Memory B cell (primary cell): ENCODE measurements at places on chromosomes 1 and 21.

- H3K36me3 ChIP-seq = no peaks in the 10 kb centered on the region
- no peaks in the 10 kb centered on the region for H3K4me1 ChIP-seq
- no peak overlapping the region for H3K4me3 ChIP-seq
- no peak overlapping the region for H3K27ac ChIP-seq
Measured at GRCh38 chr1:82689217-82689616, 888.5 kb downstream of the ADGRL2 start.

DNA sequence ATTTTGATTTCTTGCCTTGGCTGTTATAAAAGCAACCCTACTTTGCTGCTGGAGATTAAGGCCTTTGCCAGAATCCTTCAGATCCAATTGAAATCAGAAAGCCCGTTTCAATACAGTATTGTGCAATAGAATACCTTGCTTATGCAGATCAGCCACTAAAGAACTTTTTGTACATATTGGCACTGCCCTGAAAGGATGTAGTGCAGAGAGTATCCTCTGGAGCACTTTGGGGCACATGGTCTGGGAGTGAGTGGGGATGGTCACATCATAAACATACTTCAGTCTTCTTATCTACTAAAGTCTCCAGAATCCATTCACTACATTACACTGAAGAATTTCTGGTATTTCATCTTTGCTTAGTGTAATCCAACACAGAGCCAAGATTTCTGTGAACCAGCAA, 189.0 kb downstream of the CENPF start:
- H3K27ac ChIP-seq = no peak overlapping the region
- no peak for DNase-seq
- H3K4me1 ChIP-seq = no peaks in the 10 kb centered on the region
- no peaks in the 10 kb centered on the region for H3K27me3 ChIP-seq

GRCh38 chr1:67888216-67889106, 55.2 kb upstream of the GNG12 start:
- H3K4me1 ChIP-seq = no peaks in the 10 kb centered on the region
- peaks cover 5% of the 10 kb centered on the region for H3K27me3 ChIP-seq
- no peaks in the 10 kb centered on the region for H3K36me3 ChIP-seq
- no peak for DNase-seq
- H3K27ac ChIP-seq = no peak overlapping the region

DNA sequence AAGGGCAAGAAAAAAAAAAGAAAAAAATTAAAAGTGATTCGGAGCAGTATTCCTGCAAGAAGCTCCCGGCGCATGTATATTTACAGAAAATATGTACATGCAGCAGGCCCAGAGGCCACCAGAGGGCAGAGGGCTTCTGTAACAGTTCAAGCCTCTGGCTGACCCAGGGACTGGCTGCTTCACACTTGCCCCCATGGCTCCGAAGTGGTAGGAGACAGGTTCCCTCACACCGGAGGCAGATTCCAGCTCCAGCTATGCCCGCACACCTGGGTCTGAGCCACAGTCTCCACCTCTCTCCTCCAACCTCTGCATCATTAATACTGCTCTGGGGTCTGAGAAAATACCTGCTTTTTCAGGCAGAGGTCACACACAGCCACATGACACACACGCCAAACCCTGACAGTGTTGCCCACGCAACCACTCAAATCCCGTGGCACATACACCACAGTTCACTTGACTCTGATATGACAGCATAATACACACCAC, 2.2 kb upstream of the ARHGAP30 start:
- H3K36me3 ChIP-seq = peaks cover 8% of the 10 kb centered on the region
- H3K4me3 ChIP-seq = no peak overlapping the region
- peak overlapping the region; percentile 75 for H3K27ac ChIP-seq
- H3K27me3 ChIP-seq = no peaks in the 10 kb centered on the region
- peak; percentile 40 for DNase-seq

DNA sequence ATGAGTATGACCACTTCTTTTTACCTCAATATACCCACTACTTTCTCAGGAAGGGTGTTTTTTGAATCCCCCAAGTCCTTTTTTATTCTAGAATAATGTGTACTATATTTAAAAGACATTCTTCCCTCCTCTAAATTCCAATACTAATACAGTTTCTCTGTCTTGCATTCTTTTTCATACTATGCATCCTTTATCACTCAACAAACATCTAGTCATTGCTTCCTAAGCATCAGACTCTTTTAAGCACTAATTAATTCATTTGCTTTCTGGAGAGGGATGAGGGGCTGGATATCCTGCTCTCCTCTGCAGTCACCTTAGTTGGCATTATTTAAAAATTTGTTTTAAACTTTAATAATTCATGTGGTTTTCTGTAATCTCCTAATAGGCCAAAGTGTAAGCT, 838.8 kb downstream of the KCNT2 start:
- no peaks in the 10 kb centered on the region for H3K27me3 ChIP-seq
- H3K36me3 ChIP-seq = no peaks in the 10 kb centered on the region
- H3K4me1 ChIP-seq = no peaks in the 10 kb centered on the region
- no peak for DNase-seq

GRCh38 chr21:43728154-43728466, 9.2 kb downstream of the PDXK start:
- peak overlapping the region; percentile 88 for H3K4me3 ChIP-seq
- H3K36me3 ChIP-seq = no peaks in the 10 kb centered on the region
- H3K27me3 ChIP-seq = no peaks in the 10 kb centered on the region

- no peaks in the 10 kb centered on the region for H3K27me3 ChIP-seq
- no peak overlapping the region for H3K4me3 ChIP-seq
- no peaks in the 10 kb centered on the region for H3K4me1 ChIP-seq
- no peak for DNase-seq
- no peak overlapping the region for H3K27ac ChIP-seq
- no peaks in the 10 kb centered on the region for H3K36me3 ChIP-seq
Measured at GRCh38 chr1:237383791-237384190, 341.8 kb downstream of the RYR2 start.

GRCh38 chr1:13646521-13646920, 53.5 kb upstream of the PRDM2 start:
- no peak overlapping the region for H3K27ac ChIP-seq
- no peaks in the 10 kb centered on the region for H3K27me3 ChIP-seq
- H3K36me3 ChIP-seq = no peaks in the 10 kb centered on the region
- H3K4me3 ChIP-seq = no peak overlapping the region

GRCh38 chr1:116488071-116488470, 82.8 kb downstream of the CD58 start:
- H3K27me3 ChIP-seq = no peaks in the 10 kb centered on the region
- peaks cover 2% of the 10 kb centered on the region for H3K4me1 ChIP-seq
- H3K27ac ChIP-seq = no peak overlapping the region
- DNase-seq = no peak
- no peak overlapping the region for H3K4me3 ChIP-seq

- H3K27me3 ChIP-seq = peaks cover 12% of the 10 kb centered on the region
- no peaks in the 10 kb centered on the region for H3K36me3 ChIP-seq
- no peaks in the 10 kb centered on the region for H3K4me1 ChIP-seq
- no peak overlapping the region for H3K4me3 ChIP-seq
- no peak overlapping the region for H3K27ac ChIP-seq
Measured at GRCh38 chr1:48190881-48191280, 31.6 kb upstream of the SLC5A9 start.

- H3K36me3 ChIP-seq = no peaks in the 10 kb centered on the region
- DNase-seq = no peak
- H3K4me1 ChIP-seq = peaks cover 19% of the 10 kb centered on the region
- H3K4me3 ChIP-seq = no peak overlapping the region
Measured at GRCh38 chr1:3683992-3684391, 31.7 kb downstream of the TP73 start.

- peaks cover 3% of the 10 kb centered on the region for H3K4me1 ChIP-seq
- H3K27me3 ChIP-seq = no peaks in the 10 kb centered on the region
Measured at GRCh38 chr1:217524787-217525520, 105.9 kb downstream of the GPATCH2 start.

- H3K27ac ChIP-seq = no peak overlapping the region
- H3K27me3 ChIP-seq = peaks cover 19% of the 10 kb centered on the region
- no peaks in the 10 kb centered on the region for H3K4me1 ChIP-seq
- DNase-seq = no peak
- H3K4me3 ChIP-seq = no peak overlapping the region
Measured at GRCh38 chr21:36722370-36723368, 23.8 kb downstream of the SIM2 start.

- H3K27me3 ChIP-seq = peaks cover 6% of the 10 kb centered on the region
- H3K4me1 ChIP-seq = peaks cover 8% of the 10 kb centered on the region
- H3K36me3 ChIP-seq = no peaks in the 10 kb centered on the region
- DNase-seq = no peak
- H3K4me3 ChIP-seq = no peak overlapping the region
Measured at GRCh38 chr1:86499987-86500593, 31.4 kb downstream of the CLCA1 start.

DNA sequence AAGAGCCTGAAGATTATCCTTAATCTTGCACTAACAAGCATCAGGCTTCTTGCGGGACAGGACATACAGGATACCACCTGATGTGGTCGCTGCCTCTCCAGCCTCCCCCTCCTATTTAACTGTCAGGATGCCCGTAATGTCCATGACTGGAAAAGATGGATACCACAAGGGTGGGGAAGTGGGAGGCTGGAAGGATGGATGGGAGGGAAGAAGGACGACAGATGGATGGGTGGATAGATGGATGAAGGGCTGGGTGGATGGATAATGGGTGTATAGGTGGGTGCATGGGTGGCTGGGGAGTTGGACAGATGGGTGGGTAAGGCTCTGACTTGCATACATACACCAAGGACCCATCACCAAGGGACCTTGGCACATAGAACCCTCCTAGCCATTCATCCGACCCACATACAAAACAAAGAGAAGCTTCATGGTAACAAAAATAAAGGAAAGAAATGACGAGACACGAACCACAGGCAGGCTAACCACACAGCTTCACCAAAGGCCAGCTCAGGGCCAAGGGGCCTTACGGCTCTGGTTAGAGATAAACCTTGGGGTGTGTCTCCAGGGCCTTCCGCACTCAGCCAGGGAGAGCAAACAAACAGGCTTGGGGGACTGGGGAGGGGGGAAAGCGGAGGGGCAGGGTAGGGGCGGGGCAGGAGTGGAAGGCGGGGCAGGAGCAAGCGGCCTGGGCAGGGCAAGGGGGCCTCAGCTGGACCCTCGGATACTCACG, 50.5 kb downstream of the HSPG2 start:
- no peaks in the 10 kb centered on the region for H3K36me3 ChIP-seq
- no peaks in the 10 kb centered on the region for H3K4me1 ChIP-seq
- no peak overlapping the region for H3K4me3 ChIP-seq
- H3K27me3 ChIP-seq = peaks cover 4% of the 10 kb centered on the region
